Right lobe of liver (tissue), 6 donors: ENCODE measurements at places on chromosomes 5 and 9. TPM values are rescaled to one million over a fixed set of nuclear protein-coding genes. Genes with fewer than 3 reads are reported as not detected.

GRCh38 chr9:36086442-36086841 lies 49.7 kb downstream of the RECK start:
- H3K27ac ChIP-seq = no peak overlapping the region
- no peaks in the 10 kb centered on the region for H3K36me3 ChIP-seq
- H3K27me3 ChIP-seq = no peaks in the 10 kb centered on the region
- no peak overlapping the region for H3K4me3 ChIP-seq

GRCh38 chr9:899440-900184 lies 58.1 kb downstream of the DMRT1 start:
- H3K27me3 ChIP-seq = no peaks in the 10 kb centered on the region
- H3K4me3 ChIP-seq = no peak overlapping the region

- no peaks in the 10 kb centered on the region for H3K36me3 ChIP-seq
- H3K4me3 ChIP-seq = no peak overlapping the region
- no peaks in the 10 kb centered on the region for H3K27me3 ChIP-seq
- no peak for DNase-seq
- H3K4me1 ChIP-seq = no peaks in the 10 kb centered on the region
- H3K27ac ChIP-seq = no peak overlapping the region
Observed at GRCh38 chr9:96113032-96113431, 188.9 kb downstream of the HSD17B3 start.

DNA sequence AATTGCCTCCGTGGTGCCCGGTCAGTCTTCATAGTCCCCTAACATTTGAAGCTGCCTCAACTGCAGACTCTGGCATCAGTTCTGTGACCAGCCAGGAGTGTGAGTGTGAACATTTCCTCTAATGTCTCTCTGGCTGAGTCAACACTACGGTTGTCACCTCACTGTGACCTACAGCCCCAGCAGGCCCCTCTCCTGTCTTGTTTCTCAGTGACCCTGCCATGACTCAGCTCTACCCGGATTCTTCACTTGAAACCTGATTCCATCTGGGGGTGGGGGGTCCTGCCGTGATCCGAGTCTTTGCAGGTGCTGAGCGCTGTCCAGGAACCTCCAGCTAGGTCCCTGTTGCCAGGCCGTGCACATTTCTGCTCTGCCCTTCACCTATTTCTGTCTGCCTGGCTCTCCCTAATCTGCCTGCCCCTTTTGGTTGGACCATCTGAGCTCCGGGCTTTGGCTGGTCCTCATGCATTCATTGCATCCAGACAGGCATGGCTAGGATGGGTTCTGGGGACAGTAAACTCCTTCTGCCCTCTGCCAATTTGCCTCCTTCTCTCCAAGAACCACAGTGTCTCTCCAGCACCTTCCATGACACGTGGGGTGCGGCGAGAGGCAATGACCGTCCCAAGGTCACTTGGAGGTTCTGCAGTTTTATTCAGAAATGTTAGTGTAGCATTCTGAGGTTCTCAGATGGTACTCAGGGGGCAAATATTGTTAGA lies 24.2 kb downstream of the STC2 start:
- no peaks in the 10 kb centered on the region for H3K27me3 ChIP-seq
- no peaks in the 10 kb centered on the region for H3K36me3 ChIP-seq
- no peak for DNase-seq
- no peaks in the 10 kb centered on the region for H3K4me1 ChIP-seq

DNA sequence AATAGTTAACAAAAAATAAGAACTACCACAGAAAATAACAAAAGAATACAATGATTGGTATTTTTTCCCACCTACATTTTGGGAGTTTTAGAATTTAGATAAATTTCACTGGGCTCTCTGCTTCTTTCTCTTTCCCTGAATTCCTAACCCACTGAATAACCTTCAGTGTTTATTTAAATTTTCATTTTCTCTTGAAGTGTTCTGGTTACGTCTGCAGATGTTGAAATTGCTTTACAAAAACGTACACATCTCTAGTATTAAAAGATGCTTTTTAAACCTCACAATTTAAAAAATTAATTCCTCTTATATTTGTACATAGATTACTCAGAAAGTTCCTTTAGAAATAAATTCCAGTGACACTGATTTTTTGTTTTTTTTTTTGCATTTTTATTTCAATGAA lies 158.7 kb upstream of the TUT7 start:
- no peaks in the 10 kb centered on the region for H3K27me3 ChIP-seq
- no peaks in the 10 kb centered on the region for H3K36me3 ChIP-seq
- no peak for DNase-seq

DNA sequence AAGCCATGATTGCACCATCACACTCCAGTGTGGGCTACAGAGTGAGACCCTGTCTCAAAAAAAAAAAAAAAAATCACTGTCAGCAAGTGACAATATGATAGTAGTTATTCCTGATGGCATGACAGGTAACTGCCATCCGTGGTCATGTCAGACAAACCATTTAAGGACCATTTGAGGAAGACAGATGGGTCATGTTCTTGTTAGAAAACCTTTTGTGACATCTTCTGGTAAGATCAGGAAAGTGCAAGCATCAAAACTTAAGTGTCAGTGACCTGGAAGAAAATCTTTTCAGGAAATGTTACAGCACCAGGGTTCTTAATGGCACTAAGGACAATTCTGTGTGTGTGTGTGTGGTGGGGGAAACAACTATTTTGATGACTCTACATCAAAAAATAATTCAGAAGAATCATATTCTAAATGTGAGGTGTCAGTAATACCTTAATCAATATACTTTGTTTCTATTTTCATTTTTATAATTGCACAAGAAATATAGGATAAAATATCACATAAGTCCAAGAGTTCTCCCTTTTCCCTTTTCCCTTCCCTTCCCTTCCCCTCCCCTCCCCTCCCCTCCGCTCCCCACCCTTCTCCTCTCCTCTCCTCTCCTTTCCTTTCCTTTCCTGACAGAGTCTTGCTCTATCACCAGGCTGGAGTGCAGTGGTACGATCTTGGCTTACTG lies 17.8 kb downstream of the SLC38A9 start:
- no peaks in the 10 kb centered on the region for H3K27me3 ChIP-seq
- H3K27ac ChIP-seq = no peak overlapping the region
- no peak for DNase-seq

DNA sequence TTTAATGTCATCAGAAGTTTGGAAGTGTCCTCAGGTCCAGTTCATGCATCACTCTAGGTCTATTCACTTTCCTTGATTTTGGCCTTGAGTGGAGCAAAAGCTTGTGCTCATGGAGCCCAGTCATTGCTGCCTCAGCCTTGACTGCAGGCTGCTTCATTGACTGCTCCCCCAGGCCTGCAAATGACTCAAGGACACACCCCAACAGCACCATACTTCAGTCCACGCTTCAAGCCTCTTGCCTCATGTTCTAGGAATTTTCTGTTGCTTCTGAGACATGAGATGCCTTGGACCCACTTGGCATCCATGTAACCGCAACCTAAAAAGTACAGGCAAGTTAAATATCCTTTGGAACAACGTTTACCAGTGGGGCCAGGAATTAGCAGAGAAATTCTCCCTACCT lies 193.7 kb downstream of the PIK3R1 start:
- no peak overlapping the region for H3K4me3 ChIP-seq
- H3K36me3 ChIP-seq = no peaks in the 10 kb centered on the region
- no peak for DNase-seq
- H3K27ac ChIP-seq = no peak overlapping the region

- H3K27ac ChIP-seq = no peak overlapping the region
- H3K27me3 ChIP-seq = no peaks in the 10 kb centered on the region
- H3K4me3 ChIP-seq = no peak overlapping the region
Observed at GRCh38 chr5:6989230-6989629, 276.0 kb downstream of the TENT4A start.

GRCh38 chr5:132093271-132093670 lies 19.7 kb downstream of the CSF2 start:
- no peak for DNase-seq
- H3K36me3 ChIP-seq = no peaks in the 10 kb centered on the region
- H3K27me3 ChIP-seq = no peaks in the 10 kb centered on the region
- no peak overlapping the region for H3K27ac ChIP-seq

DNA sequence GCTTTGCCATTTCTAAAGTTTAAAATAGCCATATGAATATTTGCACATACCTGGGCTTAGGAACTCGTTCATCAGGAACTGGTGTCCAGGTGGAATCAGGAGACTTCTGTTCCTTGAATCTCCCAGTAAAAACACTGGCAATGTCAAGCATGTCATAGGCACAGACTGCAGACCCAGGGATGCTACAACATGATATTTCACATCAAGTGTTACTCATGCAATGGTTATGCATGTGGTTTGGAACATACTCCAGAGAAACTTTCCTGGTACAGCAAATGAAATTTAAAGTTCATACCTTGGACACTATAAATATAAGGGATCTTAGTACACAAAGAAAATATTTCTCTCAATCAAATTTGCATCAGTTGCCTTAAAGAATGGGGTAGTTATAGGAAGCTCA lies 92.2 kb downstream of the SEMA6A start:
- H3K36me3 ChIP-seq = no peaks in the 10 kb centered on the region
- H3K4me1 ChIP-seq = no peaks in the 10 kb centered on the region
- H3K27me3 ChIP-seq = no peaks in the 10 kb centered on the region
- no peak overlapping the region for H3K27ac ChIP-seq
- DNase-seq = no peak

GRCh38 chr5:35198075-35198474 lies 32.2 kb downstream of the PRLR start:
- H3K36me3 ChIP-seq = no peaks in the 10 kb centered on the region
- no peak overlapping the region for H3K27ac ChIP-seq
- peak; percentile 87 for DNase-seq
- no peaks in the 10 kb centered on the region for H3K27me3 ChIP-seq
- no peak overlapping the region for H3K4me3 ChIP-seq
- peaks cover 14% of the 10 kb centered on the region for H3K4me1 ChIP-seq

DNA sequence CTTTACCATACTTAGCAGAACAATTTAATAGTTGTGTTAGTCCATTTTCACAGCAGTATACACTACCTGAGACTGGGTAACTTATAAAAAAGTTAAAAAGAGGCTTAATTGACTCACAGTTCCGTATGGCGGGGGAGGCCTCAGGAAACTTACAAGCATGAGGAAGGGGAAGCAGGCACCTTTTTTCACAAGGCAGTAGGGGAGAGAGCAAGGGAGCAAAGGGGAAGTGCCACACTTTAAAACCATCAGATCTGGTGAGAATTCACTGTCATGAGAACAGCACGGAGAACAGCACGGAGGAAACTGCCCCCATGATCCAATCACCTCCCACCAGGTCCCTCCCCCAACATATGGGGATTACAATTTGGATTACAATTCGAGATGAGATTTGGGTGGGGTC lies 269.9 kb downstream of the MTRR start:
- no peak overlapping the region for H3K4me3 ChIP-seq
- no peaks in the 10 kb centered on the region for H3K27me3 ChIP-seq
- no peak overlapping the region for H3K27ac ChIP-seq
- H3K4me1 ChIP-seq = no peaks in the 10 kb centered on the region
- no peaks in the 10 kb centered on the region for H3K36me3 ChIP-seq

DNA sequence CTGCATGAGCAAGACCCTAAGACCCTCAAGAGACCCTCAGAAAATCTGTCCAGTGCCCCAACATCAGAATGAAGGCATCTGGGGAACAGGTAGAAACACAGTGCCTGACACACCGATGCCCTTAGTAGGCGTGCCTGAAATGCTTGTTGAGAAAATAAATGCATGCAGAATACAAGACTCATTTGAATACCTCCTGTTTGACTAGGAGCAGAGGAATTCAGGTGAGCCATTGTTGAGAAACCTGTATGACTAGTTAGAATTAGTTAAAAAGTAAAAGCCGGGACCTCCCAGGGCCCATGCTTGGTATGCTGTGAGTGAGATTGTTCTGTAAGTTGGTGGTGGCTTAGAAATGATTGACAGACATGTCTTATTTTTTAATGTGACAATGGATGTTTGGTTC lies 55.0 kb downstream of the WWC1 start:
- no peak for DNase-seq
- H3K27ac ChIP-seq = no peak overlapping the region
- no peaks in the 10 kb centered on the region for H3K27me3 ChIP-seq
- no peaks in the 10 kb centered on the region for H3K36me3 ChIP-seq
- H3K4me3 ChIP-seq = no peak overlapping the region

DNA sequence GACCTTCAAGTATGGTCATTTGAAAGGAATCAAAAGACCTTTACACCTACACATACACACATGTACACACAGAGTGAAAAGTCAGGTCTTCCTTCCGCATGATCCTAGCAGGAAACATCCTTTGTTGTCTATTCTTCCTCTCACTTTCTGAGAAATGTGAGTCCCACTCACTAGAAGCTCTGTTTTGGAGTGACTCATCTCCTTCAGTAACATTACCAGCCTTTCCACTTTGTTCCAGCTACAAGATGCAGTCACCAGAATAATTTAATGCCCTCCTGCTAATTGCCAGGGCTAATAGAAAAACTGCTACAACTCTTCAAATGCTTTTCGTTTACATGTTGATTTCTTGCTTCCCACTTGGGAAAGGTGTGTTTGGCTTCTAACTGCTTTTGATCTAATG lies 417.3 kb downstream of the RASEF start:
- no peaks in the 10 kb centered on the region for H3K27me3 ChIP-seq
- DNase-seq = no peak
- H3K36me3 ChIP-seq = no peaks in the 10 kb centered on the region
- H3K27ac ChIP-seq = no peak overlapping the region

DNA sequence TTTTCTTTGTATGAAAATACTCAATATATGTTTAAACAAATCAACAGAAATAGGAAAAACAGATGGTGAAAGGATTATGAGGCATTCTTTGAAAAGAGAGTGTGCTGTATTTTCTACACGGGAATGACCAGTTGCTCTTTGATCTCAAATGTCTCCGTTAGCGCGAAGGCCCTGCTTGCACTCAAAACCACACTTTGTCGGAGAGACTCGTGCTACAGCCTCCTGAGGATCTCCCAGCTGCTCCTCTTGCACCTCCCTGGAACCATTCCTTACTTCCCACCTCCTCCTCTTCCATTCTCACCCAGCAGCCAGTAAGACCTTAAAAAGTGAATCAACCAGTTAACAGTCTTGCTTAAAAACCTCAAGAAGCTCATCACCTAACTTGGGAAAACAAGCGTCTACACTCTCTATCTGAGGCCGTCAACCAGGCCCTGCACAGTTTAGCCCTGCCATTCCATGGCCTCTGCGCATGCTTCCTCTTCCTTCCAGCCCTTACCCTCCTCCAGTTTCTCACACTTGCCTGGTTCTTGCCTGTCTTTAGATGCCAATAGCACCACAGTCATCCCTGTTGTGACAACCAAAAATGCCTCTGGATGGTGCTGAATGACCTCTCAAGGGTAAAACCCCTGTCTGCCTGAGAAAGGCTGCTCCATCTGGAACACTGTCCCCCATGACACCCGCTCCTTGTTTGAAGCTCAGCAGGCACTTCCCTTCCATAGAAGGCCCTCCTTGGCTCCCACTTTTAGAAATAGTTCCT lies 594.7 kb upstream of the WWC1 start:
- no peaks in the 10 kb centered on the region for H3K36me3 ChIP-seq
- no peaks in the 10 kb centered on the region for H3K4me1 ChIP-seq
- no peak overlapping the region for H3K27ac ChIP-seq
- no peak for DNase-seq
- no peaks in the 10 kb centered on the region for H3K27me3 ChIP-seq

PARP8 gene
- 7.1 TPM for total RNA-seq

HRCT1 gene
- 1.0 TPM for total RNA-seq

FAM151B gene
- 1.2 TPM for total RNA-seq

NRG2 gene
- 0.14 TPM for total RNA-seq

ZDHHC21 gene
- 4.3 TPM for total RNA-seq

NXNL2 gene
- total RNA-seq = not detected

N4BP3 gene
- total RNA-seq = 0.06 TPM
